RCC 7860 (cell line): ENCODE measurements at places on chromosomes 4 and X.
A peak's percentile ranks its signal among the peaks of the same experiment; 100 is the strongest.

DNA sequence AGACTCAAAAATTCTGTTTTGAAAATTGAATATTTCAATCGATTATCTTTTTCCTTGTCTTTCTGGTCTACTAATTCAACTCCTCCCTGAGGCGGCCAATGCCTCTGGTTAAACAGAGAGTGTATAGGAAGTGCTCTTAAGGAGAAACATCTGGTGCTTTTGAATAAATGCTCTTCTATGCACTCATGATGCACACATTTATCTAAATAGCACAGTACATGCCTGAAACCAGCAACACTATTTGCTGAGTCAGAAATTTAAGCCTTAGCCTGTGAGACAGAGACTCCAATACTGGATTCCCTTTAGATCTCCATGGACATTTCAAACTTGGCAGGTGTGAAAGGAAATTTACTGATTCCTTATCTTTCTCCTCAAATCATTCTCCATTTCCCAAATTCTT lies 118.6 kb downstream of the SLIT2 start:
- DNase-seq, result no peak

DNA sequence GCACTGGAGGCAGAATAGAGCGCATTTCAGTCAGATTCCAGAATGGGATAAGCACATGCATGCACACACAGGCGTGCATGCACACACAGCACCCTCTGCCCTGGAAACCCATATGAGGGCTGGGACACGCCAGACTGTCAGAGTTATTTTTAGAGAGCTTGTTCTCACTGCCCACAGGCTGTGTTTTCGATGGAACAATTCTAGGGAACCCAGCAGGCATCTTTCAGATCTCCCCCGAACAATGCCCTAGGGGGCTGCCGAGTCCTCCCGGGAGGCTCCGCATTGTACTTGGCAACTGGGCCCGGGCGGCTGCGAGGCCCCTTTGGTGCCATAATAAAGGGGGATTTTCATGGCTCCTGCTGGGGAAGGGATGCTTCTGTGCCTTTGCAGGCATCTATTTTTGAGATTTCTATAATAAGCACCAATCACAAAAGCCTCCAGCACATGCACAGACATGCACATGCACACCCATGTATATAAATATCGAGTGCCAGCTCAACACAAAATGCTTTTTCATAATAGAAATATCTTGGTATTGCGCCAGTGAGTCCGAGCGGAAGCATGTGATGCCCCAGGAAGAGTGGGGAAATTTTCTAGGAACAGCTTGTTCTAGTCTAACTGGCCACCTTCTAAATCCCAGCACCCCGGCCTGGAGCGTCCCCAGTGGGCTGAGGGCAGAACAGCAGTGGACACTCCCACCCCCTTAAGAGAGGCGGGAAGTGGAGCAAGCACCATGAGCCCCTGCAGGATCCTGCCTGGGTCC lies 88.5 kb downstream of the PHKA2 start:
- no peak for DNase-seq

DNA sequence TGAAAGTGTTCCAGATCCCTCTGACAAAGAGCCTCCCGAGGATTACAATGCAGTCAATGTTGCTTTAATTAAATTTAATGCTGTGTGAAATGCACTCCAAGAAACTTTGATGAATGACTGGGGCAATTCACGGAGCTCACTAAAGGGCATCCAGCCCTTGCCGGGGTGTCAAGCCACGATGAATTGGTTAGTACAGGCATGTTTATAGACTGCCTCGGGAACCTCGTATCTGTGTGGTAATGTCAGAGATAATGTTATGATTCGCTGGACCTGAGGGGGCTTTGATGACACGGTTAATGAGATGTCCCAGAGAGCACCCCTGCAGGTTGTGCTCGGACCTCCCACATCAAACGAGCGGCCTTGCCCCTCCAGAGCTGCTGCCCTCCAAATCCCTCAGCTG lies 428.8 kb downstream of the NKX6-1 start:
- no peak for DNase-seq

- no peak for DNase-seq
Observed at GRCh38 chr4:123913598-123913997, 517.0 kb downstream of the SPRY1 start.

- no peak for DNase-seq
Observed at GRCh38 chr4:80529026-80529425, 193.5 kb downstream of the CFAP299 start.

DNA sequence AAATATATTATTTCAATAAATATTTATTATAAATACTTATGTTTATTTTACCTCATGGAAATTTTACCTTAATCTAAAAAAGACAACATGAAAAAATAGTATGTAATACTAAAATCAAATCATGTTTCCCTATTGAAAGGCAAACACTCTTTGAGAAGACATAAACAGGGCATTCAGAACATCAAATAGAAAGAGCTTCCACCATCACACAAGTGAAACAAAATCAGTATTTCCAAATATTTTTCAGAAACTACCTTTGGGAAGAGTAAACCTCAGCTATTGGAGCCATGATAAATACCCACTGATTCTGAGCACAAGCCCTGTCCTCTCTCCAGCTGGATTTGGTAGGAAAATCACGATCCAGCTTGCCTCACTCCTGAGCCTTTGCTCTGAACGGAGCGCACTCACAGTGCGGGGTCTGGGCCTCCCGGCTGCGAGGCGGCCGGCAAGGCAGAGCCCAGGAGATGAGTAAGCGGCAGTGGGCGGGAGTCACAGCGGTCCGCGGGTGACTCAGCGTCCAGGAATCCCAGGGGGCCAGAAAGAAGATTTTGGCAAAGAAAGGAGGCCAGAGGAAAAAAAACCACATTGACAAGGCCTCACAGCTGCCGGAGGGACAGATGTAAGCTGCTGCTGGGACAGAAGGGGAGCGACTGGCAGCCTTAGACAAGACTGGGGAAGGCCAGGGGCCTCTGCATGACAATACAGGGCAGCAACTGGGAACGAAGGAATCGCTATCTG lies 14.7 kb upstream of the ANXA5 start:
- DNase-seq, result peak; percentile 90

GRCh38 chr4:92175250-92175649 lies 128.5 kb upstream of the GRID2 start:
- DNase-seq, result no peak

GRCh38 chrX:154325541-154325940 lies 29.9 kb downstream of the TKTL1 start:
- no peak for DNase-seq

DNA sequence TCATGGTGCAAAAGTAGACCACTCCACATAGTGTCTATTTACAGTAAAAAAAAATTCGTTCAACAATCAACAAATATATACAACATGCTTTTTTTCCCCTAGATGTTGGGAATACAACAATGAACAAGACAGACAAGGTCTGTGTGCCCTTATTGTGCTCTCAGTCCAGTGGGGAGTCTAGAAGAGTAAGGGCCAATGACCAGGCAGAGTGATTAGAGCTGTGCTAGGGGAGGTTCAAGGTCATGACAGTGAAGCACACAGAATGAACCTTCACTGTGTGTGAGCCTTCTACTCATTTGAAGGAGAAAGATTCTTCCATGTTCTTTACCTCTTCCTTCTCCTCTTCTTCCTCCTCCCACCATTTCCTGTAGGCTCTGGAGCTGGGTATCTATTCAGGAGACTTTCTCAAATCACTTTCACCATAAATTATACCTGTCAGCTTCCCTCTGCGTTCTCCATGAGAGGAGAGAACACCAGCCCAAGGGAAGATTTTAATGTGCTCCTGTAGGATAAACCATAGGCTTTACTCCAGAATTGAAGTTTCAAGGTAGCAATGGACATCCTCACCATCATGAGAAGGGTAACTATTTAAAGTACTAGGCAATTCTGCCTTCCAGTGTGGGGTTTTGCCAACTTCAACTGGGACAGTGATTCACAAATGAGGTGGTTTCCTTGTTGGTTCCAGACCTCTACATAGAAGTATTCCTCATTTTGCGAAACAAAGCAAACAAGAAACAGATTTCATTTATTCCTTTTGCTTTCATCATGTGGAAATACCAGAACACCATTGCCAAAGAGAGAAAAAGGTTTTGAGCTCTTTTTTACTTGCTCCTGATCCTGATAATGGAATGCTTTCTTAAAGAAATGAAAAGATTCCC lies 246.9 kb upstream of the GPC4 start:
- no peak for DNase-seq

DNA sequence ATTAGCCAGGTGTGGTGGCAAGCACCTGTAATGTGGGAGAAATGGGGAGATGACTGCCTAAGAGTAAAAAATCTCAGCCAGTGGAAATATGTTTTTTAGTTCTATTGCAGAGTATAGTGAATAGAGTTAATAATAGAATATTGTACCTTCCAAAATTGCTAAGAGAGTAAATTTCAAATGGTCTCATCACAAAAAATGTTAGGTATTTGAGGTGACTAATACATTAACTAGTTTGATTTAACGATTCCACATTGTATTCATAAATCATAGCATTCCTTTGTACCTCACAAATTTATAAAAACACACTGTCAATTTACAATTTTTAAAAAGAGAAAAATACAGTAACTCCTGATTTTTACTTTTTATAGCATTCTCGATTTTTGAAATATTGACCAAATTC lies 681.5 kb upstream of the EPHA5 start:
- DNase-seq, result no peak

DNA sequence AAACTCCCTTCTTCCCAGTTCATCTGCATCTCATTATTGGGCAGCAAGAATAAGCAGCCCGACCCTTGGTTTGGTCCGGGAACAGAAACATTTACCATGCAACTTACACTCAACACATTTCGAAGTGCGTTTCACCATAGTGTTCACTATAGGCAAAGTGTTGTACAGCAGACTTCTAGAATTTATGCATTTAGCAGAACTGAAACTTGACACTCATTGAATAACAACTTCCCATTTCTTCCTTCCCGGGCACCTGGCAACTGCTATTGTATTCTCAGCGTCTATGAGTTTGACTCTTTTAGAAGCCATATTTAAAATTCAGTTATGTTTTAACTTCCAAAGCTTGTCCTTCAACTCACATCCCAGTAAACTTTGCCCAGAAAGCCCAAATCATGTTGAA lies 840.6 kb downstream of the NLGN4X start:
- DNase-seq, result no peak

GRCh38 chrX:27519226-27519625 lies 56.1 kb upstream of the PPP4R3C start:
- DNase-seq, result no peak

DNA sequence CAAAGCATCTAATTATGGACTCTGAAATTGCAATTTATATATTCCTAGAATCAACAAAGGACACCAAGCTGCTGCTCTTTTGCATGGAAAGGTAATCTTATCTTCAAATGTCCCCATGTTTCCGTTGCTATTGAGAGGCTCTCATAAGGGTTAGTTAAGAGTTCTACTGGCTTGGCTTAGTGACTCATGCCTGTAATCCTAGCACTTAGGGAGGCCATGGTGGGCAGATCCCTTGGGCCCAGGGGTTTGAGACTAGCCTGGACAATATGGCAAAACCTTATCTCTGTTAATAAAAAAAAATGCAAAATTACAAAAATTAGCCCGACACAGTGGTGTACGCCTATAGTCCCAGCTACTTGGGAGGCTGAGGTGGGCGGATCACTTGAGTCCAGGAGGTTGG lies 93.4 kb upstream of the RAPGEF2 start:
- DNase-seq, result no peak

GRCh38 chr4:5877392-5877791 lies 15.5 kb downstream of the CRMP1 start:
- DNase-seq, result no peak

DNA sequence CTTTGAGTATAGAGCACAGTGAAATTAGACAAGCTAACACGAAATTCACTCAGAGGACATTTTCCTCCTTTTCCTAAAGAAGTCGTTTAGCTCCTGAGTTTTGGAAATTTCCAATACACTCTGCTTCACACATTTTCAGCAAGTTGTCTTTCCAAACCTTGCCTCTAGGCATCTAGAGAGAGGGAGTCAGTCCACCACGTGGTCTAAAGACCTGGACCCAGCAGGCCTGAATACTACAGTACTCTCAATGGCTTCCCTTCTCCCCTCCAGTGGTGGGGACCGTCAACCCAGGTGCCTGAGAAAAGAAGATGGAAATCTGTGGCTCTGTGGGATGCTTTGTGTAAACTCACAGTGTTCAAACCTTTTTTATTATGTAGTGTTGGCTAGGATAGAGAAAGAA lies 13.9 kb upstream of the SCML2 start:
- DNase-seq, result no peak

DNA sequence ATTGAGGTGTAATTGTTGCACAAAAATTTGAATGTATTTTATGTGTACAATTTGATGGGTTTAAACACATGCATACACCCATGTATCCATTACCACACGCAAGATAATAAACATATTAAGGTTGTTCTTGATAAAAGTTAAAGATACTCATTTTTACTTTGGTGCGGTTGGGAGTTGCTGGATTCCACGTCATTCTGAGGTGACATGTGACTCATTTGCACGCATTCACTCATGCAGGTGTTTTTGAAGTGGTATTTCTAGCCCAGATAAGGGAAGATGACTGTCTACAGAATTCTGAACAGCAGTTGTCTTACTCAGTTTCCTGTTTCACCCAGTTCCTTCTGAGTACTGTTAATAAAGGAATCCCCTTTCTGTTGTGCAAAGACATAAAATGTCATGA lies 142.0 kb downstream of the RTL3 start:
- peak; percentile 75 for DNase-seq

DNA sequence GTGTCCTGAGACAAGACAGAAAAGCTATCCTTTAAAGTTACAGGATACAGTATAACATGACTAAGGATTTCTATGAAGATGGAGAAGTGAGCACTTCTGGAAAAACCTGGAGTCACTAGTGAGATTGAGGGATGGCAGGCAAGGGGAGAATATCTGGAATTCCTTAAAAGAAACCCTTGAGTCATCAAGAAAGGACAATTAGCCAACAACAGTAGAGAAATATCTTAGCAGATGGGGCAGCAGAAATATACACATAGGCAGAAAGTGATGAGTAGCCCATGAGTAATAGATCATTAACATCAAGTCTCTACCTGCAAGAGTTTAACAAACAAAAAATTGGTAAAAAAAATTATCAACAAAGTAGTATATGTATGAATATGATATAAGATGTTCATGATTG lies 858.8 kb upstream of the FRG1 start:
- peak; percentile 3 for DNase-seq
